Endothelial cell of umbilical vein (primary cell): ENCODE measurements at places on chromosomes 4 and X.

GRCh38 chr4:68797618-68798017 is 18.2 kb upstream of the UGT2B10 start:
- DNase-seq, result no peak
- H3K27ac ChIP-seq, result no peak overlapping the region
- no peaks in the 10 kb centered on the region for H3K36me3 ChIP-seq
- no peaks in the 10 kb centered on the region for H3K4me1 ChIP-seq
- no peaks in the 10 kb centered on the region for H3K27me3 ChIP-seq
- H3K4me3 ChIP-seq, result no peak overlapping the region

- H3K4me3 ChIP-seq, result no peak overlapping the region
- no peaks in the 10 kb centered on the region for H3K4me1 ChIP-seq
- no peak overlapping the region for H3K27ac ChIP-seq
Observed at GRCh38 chrX:41457613-41458192, 10.6 kb downstream of the NYX start.

DNA sequence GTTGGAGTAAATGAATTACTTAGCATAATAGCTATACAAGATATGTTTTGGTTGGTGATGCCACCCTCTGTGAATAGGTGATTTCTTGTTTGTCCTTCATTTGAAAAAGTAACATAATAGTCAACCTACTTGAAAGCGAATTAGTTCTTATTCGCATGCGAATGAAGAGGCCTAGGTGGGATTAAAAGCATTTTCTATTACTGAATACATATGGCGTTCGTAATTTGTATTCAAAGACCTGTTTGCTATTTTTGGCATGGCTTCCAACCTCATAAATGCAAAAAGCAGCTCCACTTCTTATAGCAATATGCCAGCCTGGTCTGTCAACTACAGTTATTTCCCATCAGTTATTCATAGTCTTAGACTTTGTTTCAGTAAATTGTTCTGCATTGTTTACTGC is 261.3 kb downstream of the TENM3 start:
- H3K4me3 ChIP-seq, result no peak overlapping the region
- no peaks in the 10 kb centered on the region for H3K27me3 ChIP-seq
- no peaks in the 10 kb centered on the region for H3K36me3 ChIP-seq
- no peak overlapping the region for H3K27ac ChIP-seq

DNA sequence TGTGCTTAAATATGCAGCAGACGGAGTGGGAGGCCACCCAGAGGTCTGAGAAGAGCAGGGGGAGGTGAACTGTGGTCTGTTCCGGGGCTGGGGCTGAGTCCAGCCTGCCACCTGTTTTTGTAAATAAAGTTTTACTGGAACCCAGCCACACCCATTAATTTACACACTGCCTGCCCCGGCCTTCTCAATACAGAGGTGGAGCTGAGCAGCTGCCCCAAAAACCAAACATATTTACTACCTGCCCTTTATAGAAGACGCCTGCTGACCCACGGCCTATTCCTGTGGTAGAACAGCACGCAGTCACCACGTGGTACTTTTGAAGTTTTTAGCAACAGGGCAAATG is 45.9 kb downstream of the FGFRL1 start:
- H3K27me3 ChIP-seq, result peaks cover 33% of the 10 kb centered on the region
- H3K4me1 ChIP-seq, result no peaks in the 10 kb centered on the region
- no peak overlapping the region for H3K27ac ChIP-seq
- no peak overlapping the region for H3K4me3 ChIP-seq

GRCh38 chrX:107596651-107597050 is 31.7 kb upstream of the PRPS1 start:
- no peaks in the 10 kb centered on the region for H3K4me1 ChIP-seq
- no peak overlapping the region for H3K27ac ChIP-seq
- H3K36me3 ChIP-seq, result no peaks in the 10 kb centered on the region
- no peaks in the 10 kb centered on the region for H3K27me3 ChIP-seq
- no peak for DNase-seq

DNA sequence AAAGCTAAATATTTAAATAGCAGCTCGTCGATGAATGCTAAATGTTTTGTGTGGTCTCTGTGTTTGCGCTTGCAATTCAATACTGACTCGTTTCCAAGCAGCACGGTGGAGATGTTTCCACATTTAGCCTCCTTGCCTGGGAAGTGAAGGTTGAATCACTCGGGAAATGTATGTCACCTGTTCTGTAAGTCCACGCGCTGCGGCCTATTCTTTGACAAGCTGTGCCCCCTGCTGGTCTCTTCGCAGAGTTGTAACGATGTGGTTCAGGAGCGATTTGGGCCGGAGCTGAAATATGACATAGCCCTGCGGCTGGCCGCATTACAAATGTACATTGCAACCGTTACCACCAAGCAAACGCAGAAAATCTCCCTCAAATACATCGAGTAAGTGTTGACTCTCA is 89.6 kb upstream of the PRPS2 start:
- H3K4me3 ChIP-seq, result no peak overlapping the region
- DNase-seq, result peak; percentile 46
- H3K27me3 ChIP-seq, result no peaks in the 10 kb centered on the region
- H3K4me1 ChIP-seq, result no peaks in the 10 kb centered on the region
- H3K36me3 ChIP-seq, result no peaks in the 10 kb centered on the region

- H3K27ac ChIP-seq, result peak overlapping the region; percentile 66
- H3K27me3 ChIP-seq, result no peaks in the 10 kb centered on the region
- peaks cover 3% of the 10 kb centered on the region for H3K4me1 ChIP-seq
- peaks cover 2% of the 10 kb centered on the region for H3K36me3 ChIP-seq
- peak; percentile 59 for DNase-seq
Observed at GRCh38 chrX:102599951-102600579, 750 bp downstream of the ARMCX5 start.

DNA sequence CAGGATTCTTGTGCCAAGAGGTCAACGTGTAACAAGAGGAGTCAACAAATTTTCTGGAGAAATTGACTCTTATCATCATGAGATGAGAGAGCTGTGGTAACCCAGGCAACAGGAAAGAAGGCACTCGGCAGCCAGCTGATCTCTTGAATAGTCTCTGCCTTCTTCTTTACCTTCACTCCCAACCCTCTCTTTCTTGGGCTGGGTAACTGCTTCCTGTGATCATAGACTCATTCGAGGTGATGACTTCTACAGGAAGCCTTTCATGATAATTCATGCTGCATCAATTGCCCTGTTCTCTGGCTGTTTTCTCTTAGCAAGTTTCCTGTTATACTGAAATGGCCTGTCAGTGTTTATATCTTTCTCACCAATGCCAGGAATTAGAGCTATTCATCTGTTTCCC is 70.8 kb upstream of the FSTL5 start:
- no peaks in the 10 kb centered on the region for H3K4me1 ChIP-seq
- H3K27me3 ChIP-seq, result no peaks in the 10 kb centered on the region
- H3K27ac ChIP-seq, result no peak overlapping the region
- no peaks in the 10 kb centered on the region for H3K36me3 ChIP-seq
